Endodermal cell (in vitro differentiated cells): ENCODE measurements at places on chromosomes 3 and 15.

GRCh38 chr3:71554649-71555048 lies 28.9 kb downstream of the FOXP1 start:
- DNase-seq, result no peak

GRCh38 chr15:71393383-71393782 lies 278.1 kb downstream of the THSD4 start:
- no peak for DNase-seq

GRCh38 chr3:36418296-36418695 lies 38.0 kb downstream of the STAC start:
- DNase-seq, result no peak

- DNase-seq, result no peak
Observed at GRCh38 chr3:61173676-61174075, 77.6 kb downstream of the FHIT start.

- DNase-seq, result no peak
Observed at GRCh38 chr15:26128611-26129140, 265.5 kb upstream of the ATP10A start.
